ENCODE measurements at places on chromosomes 4 and X.

- DNase-seq = no peak
These were observed 40.1 kb downstream of the EVC start for GRCh38 chr4:5750946-5751665.

GRCh38 chr4:79241846-79242245, 84.0 kb downstream of the NAA11 start:
- DNase-seq = no peak

- DNase-seq = no peak
These were observed 98.0 kb downstream of the SLC2A9 start for GRCh38 chr4:9923195-9923812.

DNA sequence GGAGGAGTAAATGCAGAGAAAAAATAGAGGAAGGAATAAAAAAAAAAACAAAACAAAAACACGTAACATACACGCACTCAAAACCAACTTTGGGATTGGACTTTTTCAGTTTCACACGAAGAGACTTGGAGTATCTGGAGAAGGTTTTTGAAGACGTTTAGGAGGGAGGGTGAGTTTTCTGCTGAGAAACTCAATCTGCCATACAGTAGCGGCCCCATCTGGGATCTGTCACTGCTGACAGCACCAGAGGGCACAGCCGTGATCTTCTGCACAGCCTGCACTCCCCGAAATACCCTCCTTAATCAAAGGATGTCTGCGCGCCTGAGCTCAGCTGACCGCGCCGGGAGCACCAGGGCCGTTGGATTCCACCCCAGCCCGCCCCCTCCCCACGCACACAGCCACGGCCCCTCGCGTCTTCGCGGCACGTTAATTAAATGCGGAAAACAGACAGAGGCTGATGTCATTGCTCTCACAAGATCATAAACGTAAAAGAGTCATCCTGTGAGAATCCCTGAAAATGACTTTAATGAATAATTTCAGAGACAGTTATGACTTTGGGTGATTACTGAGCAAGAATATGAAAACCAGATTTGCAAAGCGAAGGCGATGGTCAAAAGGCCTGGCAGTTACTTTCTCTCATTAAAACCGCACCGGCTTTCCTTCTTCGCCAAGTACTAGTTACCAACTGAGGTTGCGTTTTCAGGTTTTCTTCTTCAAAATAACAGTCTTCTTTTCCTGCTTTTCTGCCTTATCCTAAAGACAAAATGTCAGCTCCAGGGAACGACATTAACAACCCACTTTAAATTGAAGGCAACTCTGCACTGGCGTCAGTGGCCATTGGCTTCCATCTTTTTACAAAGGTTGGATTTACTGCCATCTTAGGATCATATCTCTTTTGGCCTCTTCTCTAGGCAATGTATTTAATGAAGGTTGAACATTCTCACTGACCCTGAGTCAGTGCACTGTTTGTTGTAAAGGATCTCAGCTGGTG, 10.6 kb downstream of the HAND2 start:
- no peak for DNase-seq

GRCh38 chr4:8384397-8385060, 56.0 kb downstream of the ACOX3 start:
- no peak for DNase-seq

Data from inflammatory macrophage (primary cell).